Renal cortex interstitium (tissue), 15 donors: ENCODE measurements at places on chromosomes 6 and 20. TPM values are rescaled to one million over a fixed set of nuclear protein-coding genes. Genes with fewer than 3 reads are reported as not detected.

GRCh38 chr6:150566486-150566885 is 33.2 kb upstream of the PLEKHG1 start:
- DNase-seq, result no peak

DNA sequence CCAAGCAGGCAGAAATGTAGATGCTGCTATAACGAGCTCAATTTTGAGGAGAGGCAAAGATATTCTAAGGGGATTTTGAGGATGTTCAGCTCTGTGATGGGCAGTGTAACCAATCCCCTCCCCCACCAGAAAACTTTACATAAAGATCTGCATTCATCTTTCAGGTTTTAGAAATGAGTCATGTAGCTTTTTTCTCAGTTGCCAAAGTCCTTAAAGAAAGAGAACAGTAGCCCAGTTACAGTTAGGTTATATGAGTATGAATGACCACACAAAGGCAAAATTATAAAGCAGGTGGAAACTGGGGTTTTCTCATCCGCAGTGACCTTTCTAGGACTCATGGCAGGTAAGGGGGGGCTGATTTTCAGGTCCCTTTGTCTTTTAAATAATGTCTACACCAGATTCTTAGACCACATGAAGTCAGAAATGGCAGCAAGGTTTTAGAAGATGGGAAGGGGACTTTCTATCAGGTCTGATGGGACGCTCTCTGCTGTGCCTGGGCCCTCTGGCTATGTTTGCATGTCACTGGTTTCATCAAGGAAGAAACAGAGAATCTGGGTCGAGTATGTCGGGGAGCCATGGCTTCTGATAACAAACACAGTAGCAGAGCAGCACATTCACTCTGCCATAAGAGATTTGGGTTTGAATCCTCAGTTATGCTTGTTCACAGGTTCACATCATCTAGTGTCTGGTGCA is 94.7 kb downstream of the CLIC5 start:
- no peak for DNase-seq

DNA sequence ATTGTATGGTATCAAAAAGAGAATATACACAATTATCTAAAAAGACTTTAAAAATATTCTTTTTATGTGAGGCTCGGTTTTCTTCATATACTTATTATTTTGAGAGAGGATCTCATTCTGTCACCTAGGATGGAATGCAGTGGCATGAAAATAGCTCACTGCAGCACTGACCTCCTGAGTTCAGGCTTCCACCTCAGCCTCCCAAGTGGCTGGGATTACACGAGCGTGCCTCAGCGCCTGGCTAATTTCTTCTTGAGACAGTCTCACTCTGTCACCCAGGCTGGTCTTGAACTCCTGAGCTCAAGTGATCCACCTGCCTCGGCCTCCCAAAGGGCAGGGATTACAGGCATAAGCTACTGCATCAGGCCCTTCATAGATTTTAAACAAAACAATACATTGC is 10.7 kb downstream of the DEK start:
- DNase-seq, result no peak

DNA sequence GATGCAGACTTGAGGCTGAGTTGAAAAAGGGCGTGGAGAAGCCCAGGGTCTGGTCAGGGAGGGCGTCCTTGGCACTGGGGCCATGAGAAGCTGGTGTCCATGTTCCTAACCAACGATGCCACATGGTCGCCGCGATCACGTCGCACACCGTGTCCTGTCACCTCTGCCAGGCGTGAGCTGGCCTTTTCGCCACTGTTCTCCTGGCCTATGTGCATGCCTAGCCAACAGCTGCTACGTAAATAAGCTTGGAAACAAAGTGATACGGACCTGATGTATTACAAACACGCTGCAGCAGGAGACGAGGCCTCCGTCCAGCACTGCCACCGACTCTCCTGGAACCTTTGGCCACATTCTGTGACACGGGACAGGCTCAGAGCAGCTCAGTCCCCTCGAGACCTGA is 22.0 kb upstream of the KIF25 start:
- DNase-seq, result no peak

- DNase-seq, result no peak
Observed at GRCh38 chr6:7960141-7960540, 49.6 kb upstream of the TXNDC5 start.

GRCh38 chr6:89044328-89045010 is 36.1 kb upstream of the PNRC1 start:
- no peak for DNase-seq

DNA sequence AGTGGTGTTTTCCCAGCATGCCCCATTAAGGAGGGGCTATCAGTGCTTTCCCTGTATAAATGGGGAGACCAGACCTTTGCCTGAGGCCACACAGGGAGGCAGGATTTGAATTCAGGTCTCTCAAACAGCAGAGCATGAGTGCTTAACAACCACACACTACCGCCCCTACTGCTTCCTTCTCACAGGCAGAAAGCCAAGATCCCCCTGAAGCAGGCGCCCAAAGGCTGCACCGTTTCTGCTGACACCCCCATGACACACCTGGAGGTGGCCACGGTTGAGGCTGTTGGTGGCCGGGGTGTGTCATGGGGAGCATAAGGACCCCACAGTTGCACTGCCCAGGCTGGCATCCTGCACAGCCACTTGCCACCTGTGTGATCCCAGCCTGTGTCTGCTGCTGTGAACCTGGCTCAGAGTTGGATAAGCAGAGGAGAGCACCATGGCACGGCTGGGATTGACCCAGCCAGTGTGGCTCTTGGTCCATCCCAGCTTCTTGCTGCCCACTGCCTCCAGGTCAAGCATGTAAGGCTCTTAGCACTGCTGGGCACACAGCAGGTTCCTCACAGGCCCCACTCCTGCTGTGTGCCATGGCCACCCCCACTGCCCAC is 28.3 kb downstream of the PCK1 start:
- no peak for DNase-seq

- no peak for DNase-seq
Observed at GRCh38 chr6:113616701-113617274, 240.4 kb upstream of the MARCKS start.

GRCh38 chr6:90231308-90231707 is 65.3 kb downstream of the BACH2 start:
- no peak for DNase-seq

GRCh38 chr6:122048570-122048969 is 350.9 kb upstream of the HSF2 start:
- DNase-seq, result no peak

DNA sequence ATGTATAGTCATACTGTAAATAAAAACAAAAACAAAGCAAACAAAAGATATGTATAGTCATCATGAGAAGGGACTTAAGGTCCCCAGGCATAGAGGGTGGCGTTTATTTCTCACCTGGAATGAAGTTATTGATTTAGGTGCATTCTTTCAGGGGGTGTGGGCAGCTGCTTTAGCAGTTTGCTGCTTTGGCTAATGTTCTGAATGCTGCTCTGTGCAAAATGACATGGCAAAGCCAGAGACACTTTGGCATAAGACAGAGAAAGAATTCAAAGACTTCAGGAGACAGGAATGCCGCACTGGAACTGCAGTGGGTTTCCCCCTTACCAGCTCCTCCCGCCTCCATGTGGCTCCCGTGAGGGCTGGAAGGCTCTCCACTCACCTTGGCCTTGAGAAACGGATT is 36.4 kb upstream of the NELFCD start:
- no peak for DNase-seq

MOXD1 gene
- 232 TPM for polyA plus RNA-seq

BMP6 gene
- 7.4 TPM for polyA plus RNA-seq

PTK6 gene
- 0.50 TPM for polyA plus RNA-seq

RPN2 gene
- 281 TPM for polyA plus RNA-seq

COL9A3 gene
- 14.5 TPM for polyA plus RNA-seq

C6orf136 gene
- polyA plus RNA-seq, result 18.2 TPM

MYBL2 gene
- polyA plus RNA-seq, result 33.0 TPM

ATXN1 gene
- 19.3 TPM for polyA plus RNA-seq

PMEPA1 gene
- 14.9 TPM for polyA plus RNA-seq

SAMD5 gene
- polyA plus RNA-seq, result 17.5 TPM

MOG gene
- polyA plus RNA-seq, result 0.20 TPM
